Heart right ventricle (tissue), 16 donors: ENCODE measurements at places on chromosomes 12 and 14. TPM values are rescaled to one million over a fixed set of nuclear protein-coding genes. Genes with fewer than 3 reads are reported as not detected.

DNA sequence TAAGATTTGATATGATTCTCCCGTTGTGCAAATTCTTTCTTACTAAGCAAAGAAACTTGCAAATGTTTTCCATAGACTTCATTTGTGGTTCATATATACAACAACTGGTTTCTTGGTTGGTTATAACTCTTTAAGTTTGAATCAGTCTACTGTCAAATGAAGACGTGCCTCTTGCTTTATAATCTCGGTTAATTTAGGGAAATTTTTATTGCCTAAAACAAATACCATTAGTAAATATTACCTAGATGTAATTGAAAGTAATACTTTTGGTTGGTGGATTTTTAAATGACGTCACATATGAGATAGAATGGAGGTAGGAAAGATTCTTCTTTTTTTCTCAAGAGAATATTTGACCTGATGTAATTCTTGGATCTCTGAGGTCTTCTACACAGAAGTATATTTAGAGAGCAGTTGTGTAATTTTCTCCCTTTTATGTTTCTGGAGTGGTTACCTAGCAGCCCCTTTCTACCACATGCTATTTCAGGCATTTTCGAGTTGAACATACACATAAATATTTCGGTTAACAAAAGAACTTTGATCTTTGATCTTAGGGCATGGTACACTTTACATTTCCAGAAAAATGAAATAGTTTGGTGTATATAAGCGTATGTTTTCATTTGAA, 1.7 kb downstream of the ATF7IP start:
- no peak for DNase-seq

DNA sequence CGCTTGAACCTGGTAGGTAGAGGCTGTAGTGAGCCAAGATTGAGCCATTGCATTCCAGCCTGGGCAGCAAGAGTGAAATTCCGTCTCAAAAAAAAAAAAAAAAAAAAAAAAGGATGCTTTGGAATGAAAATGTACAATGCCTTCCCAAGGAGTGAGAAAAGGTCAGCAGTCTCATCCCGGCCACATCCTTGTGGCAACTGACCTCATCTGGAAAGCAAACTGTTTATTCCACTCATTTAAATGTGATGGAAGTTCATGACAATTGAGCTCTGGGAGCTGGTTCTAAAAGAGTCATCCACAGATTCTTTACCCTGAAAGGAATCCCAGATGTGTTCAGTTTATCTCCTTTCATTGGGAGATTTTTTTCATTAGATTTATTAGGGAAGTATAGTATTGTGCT, 19.4 kb upstream of the LIMA1 start:
- no peak for DNase-seq

DNA sequence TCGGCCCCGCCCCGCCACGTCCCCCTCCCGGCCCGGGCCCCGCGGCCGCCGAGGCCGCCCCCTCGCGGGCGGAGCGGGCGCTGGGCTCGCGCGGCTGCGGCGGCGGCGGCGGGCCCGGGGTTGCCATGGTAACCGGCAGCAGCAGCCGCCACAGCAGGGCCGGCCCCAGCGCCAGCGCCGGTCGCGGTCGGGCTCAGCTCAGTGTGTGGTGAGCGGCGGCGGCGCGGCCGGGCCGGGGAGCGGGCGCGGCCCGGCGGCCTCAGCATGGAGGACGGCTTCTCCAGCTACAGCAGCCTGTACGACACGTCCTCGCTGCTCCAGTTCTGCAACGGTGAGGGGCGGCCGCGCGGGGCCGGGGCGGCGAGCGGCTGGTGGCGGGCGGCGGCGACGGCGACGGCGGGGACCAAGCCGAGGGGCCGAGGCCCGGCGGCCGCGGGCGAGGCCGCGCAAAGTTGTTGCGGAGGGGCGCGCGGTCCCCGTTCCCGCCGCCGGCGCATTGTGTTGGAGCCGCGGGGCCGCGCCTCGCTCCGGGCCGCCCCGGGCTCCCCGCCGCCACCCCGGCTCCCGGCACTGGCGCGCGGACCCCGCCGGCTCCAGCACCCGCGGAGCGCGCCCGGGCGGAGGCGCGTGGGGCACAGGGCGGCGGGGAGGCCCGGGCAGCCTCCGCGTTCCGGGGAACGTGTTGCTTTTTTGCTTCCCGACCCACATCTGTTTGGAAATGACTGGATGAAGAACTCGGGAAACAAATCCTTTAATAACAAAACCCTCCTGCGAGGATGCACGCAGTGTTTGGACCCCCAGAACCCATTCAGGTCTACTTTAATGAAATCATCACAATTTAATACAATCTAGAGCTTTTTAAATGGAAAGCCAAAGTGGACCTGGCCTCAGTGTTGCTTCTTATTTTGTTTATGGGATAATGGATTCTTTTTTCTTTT, at the start of gene EML1:
TSS of gene EML1 (plus strand) at position 201 of the 938 bp plus-strand sequence. CDS start at position 265, 64 bp downstream.
- DNase-seq, result peak; percentile 83

DNA sequence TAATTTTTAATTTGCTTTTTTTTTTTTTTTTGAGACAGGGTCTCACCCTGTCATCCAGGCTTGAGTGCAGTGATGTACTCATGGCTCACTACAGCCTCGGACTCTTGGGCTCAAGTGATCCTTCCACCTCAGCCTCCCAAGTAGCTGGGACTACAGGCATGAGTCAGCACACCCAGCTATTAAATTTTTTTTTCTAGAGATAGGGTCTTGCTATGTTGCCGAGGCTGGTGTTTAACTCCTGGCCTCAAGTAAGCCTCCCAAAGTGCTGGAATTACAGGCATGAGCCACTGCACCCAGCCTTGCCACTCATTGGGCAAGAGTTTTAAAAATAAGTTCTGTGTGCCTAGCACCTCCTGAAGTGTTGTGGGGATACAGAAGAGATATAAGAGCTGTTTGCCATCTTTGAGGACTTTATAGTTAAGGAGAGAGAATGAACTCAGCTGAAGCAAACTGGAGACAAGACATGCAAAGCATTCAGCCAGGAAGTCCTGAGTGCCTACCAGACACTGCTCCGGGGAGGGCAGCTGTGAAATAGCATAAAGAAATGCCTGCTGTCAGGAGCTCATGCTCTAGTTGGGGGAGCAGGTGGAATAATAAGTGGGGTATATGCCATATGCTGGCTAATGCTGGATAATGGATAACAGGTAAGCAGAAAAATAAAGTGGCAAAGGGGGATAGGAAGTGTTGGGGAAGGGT, 15.0 kb upstream of the EMP1 start:
- no peak for DNase-seq

DNA sequence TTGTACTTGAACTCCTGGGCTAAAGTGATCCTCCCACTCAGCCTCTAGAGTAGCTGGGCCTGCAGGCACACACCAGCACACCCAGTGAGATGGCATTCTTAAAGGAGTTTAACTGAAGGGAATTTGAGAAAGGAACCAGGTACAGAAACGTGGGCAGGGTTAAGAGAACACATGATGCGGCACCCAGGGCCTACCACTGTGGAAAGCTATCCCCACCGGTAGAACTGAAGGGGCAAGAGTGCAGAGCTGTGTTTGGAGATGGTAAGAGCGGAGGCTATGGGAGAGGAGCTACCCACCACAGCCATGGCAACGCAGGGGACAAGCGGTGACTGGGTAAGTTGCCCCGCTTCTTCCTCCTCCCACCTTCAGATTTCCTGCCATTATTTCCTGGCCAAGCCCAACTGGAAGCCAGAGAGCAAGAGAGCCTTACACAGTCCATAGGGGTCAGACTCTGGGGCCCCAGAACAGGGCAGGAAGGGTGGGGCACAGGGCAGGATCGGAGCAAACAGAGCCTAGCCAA, 46.5 kb downstream of the SOCS2 start:
- no peak for DNase-seq

PLD4 gene
- 0.78 TPM for total RNA-seq

GRCh38 chr12:85029456-85029855, 6.6 kb downstream of the TSPAN19 start:
- no peak for DNase-seq

DNA sequence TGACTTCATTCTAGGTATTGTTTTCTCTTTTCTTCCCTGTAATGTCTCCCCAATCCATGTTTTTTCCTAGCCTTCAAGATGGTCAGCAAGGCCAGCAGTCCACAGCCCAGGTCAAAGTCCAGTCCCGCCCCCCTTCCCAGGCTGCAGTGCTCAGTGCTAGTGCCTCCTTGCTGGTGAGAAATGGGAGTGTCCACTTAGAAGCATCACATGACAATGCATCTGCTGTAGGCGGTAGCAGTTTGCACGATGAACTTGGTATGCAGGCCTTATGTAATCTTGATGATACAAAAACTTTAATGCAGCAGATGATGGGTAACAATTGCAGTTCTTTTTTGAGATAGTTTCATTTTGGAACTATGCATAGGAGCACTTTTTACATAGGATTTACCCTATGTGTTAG, 88.4 kb downstream of the PCNX1 start:
- DNase-seq, result no peak

DNA sequence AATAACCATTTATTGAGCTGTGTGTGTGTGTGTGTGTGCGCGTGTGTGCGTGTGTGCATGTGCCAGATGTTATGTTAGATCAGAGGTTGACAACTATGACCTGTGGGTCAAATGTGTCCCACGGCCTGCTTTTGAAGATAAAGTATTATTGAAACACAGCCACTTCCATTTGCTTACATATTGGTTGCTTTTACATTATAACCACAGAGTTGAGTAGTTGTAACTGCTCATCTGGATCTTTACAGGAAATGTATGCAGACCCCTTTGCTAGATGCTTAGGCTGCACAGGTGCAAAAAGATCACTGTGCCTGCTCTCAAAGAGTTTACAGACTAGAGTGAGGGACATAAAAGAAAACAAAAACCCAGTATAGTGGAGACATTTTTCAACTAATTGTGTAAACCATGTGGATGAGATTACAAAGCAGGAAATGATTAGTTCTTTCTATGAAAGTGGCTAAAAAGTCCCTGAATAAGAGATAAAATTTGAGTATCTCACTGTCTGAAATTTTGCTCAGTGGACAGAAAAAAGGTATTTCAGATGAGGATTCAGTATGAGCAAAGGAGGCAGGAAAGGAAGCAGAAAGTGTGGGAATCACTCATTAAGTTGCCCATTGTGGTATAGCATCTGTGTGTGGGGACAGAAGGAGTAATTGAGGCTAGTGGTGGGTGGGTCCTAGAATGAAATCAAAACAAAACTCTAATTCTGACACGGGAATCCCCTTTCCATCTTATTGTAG, 188.4 kb downstream of the PAH start:
- no peak for DNase-seq

GRCh38 chr12:11836282-11837151, 187.0 kb downstream of the ETV6 start:
- DNase-seq, result peak; percentile 31

DNA sequence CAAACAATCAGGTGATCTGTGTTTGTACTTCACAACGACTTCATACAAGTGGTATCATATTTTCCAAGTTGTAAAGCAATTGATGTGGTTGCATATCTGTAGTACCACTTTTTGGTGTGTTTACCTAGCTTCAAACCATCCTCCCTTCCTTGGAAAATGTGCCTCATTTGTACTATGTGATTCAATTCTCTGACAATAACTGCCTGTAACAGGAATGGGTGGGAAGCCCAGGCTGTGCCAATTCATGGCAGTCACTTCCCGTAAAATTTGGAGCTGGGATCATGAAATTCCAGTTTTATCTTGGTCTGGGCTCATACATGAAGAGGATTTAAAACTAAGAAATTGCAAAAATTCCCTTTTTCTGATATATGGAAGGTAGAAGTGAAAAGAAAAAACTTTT, 250.1 kb downstream of the DIO2 start:
- DNase-seq, result no peak

GRCh38 chr14:24130717-24131548, 474 bp downstream of the FITM1 start:
- peak; percentile 83 for DNase-seq

TAS2R14 gene
- 0.92 TPM for total RNA-seq

GRCh38 chr14:33062476-33062875, 123.8 kb downstream of the NPAS3 start:
- DNase-seq, result no peak

DNA sequence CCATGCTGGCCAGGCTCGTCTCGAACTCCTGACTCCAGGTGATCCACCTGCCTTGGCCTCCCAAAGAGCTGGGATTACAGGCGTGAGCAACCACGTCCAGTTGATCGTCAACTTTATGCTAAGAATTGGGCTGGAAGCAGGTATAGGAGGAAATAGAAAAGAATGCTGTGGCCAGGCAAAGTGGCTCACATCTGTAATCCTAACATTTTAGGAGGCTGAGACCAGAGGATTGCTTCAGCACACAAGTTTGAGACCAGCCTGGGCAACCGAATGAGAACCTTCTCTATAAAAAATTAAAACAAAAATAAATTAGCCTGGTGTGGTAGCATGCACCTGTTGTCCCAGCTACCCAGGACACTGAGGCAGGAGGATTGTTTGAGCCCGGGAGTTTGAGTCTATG, 37.1 kb upstream of the SNX6 start:
- DNase-seq, result no peak

DNA sequence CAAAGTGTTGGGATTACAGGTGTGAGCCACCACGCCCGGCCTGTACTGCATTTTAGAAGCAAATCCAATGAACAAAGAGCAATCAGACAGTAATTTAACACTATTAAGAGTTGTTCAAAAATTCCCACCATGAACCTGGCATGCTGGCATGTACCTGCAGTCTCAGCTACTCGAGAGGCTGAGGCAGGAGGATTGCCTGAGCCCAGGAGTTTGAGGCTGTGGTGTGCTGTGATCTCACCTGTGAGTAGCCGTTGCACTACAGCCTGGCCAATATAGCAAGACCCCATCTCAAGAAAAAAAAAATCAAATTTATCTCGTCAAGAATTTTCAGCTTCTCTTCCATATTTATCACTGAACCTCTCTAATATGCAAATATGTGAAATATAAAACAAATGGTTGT, 39.7 kb upstream of the KICS2 start:
- no peak for DNase-seq

DNA sequence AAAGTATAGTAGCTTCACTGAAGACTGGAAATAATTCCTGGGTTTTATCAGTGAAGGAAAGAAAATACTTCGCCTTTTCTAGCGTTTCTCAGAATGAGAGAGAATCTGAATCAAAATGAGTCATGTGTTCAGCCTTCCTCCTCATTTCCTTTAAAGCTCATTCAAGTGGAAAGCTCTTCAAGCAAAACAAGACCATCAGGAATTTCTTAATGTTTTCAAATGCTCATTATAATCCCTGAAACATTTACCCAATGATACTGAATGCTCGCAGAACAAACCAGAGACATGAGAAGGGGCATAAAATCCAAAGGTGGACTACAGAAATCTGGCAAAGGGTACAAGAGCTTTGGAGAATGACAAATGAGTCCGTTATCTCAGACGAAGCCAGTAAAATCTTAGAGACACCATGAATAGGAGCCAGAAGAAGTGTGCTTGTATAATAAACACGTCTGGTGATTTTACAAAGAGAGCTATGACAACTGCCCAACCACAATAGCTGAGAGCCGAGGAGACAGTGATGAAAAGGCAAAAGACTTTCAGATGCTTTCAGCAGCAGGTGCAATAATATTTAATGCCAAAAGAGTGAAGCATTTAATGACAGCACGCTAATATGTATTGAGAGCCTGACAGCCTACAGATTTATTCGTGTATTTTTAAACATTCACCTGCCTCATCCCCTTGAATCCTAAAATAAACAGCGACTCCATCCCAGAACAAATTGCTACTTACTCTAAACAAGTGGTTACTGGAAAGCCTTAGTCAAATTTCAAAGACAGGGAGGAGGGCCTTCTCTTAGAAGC, 19.0 kb downstream of the SPRING1 start:
- no peak for DNase-seq
